ENCODE measurements at places on chromosomes 16 and 17.

DNA sequence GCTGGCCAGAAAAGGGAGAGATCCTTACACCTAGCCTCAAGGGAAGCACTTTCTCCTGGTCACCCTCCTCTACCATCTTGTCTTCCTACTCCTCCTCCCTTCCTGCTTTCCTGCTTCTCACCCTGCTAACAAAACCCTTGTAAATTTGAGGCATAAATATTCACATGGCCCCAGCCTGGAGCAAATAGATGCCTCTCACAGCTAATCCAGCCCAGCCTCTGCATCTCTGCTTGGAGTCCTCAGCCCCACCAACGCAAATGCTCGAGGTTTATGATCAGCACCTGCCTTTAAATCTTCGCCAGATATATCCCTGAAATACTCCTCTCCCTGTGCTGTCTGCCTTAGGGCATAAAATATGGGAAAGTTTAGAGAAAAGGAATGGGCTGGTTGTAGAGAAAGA lies 205.2 kb upstream of the CDH5 start:
- DNase-seq = no peak

GRCh38 chr17:68349157-68349556 lies 57.9 kb downstream of the ARSG start:
- no peak for DNase-seq

DNA sequence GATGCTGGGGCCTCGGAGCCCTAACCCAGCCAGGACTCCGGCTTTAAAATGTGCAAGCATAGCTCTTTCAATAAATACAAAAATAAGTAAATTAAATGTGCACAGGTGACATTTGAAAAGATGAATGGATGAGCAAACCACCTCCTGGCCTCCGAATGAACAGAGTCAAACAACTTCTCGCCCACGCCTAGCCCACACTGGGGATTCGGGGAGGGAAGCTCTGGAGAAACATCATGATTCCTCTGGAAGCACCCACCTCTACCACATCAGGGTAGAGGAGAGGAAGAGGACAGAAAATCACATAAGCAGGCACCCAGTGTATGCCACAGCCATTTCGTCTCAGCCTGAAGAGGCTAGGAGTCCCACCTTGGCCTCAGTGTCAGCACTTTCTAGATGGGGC lies 105.8 kb downstream of the SDK2 start:
- DNase-seq = no peak

DNA sequence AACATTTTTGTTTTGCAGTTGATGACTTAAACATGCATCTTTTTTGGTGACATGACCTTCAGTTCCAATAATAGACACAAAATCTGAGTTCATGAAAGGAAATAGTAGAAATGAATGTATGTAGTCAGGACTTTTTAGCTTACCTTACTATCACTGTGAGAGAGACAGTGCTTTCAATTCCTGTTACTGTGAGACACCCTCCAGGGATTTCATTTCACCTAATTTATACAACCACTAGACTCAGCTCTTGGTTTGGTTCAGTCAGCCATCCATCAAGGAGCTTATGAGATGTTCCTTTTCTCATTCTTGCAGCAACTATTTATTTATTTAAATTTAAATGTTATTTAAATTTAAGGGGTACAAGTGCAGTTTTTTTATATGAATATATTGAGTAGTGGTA lies 77.9 kb downstream of the MAP2K4 start:
- DNase-seq = no peak

- no peak for DNase-seq
These were observed 1.6 kb downstream of the HBA1 start for GRCh38 chr16:177981-178667.

GRCh38 chr17:30950669-30951399 lies 20.0 kb upstream of the RNF135 start:
- DNase-seq = peak; percentile 94

GRCh38 chr17:19023209-19023999 lies 18.8 kb upstream of the FAM83G start:
- no peak for DNase-seq

GRCh38 chr17:40099619-40100418 lies 570 bp downstream of the NR1D1 start:
- DNase-seq = no peak

- DNase-seq = no peak
These were observed 6.1 kb upstream of the TBX2 start for GRCh38 chr17:61393550-61393903.

DNA sequence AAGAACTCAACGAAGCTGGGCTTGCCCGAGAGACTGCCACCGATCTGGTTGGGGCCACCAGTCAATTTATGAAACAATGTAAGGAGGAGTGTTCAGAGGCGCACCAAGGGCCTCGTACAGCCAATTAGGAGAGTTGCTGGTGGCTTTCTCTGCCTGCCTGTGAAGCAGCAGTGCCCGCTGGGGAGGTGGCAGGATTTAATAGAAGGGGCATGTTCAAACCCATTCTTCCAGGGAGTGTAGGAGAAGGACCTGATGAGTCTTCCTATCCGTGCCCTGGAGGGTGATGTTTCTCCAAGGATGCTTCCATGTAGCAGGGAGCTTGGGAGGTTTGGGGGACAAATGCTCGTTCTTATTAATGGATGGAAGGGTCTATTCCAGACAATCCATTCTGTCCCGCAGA lies 178.4 kb downstream of the CCDC182 start:
- peak; percentile 78 for DNase-seq

DNA sequence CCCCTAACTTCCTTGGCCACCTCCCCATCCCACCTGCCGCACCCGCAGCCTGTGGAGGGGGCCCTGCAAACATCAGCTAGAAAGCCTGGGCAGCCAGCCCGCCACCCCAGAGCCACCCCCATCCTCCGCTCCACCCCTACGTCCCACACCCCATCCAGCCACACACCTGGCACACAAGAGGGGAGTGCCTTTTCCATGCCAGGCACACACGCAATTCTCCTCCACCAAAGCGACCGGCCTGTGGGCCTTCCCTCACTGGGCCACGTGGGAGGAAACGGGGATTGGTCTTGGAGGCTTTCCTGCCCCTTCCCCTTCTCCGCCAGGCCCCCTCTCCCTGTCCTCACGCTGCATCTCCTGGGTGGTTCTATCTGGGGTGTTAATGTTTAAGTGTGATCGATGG lies 48.7 kb upstream of the TNRC6C start:
- DNase-seq = no peak

DNA sequence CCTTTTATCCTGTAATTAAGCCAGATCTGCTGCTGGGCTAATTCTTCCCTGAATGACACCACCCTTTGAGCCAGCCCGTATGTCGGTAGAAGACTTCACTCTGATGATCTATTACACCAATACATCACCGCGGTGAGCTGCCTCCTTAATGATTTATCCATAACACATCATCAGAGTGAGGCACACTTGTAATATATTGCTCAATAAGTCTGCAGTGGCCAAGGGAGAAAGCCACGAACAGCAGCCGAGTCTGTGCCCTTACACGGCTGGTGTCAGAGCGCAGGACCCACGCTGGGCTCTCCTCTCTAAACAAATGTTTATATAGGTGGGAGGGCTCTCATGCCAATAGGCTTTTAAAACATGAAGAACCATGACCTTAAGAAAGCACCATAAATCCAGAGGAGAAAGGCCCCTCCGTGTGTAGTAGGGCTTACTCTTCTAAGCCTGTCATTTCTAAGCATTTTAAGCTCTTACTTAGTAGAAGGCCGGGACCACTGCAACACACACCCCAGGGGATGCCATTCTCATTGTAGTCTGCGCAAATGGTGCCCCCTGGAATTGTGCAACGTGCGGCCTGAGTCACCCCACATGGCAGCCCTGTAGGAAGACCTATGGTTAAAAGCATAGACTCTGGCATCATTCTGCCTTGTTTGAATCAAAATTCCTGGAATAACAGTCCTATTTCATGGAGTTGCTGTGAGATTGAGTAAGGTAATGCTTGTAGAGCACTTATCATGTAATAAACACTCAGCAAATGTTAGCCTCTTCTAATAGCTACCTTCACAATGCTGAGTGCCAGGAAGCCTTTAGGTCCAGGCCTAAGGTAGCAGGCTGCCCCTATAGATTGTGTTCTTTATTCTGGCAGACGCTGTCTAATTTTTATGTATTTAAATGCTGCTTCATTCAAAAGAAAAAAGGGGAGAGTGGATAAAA lies 26.1 kb downstream of the MRPS23 start:
- peak; percentile 43 for DNase-seq
